AG08395 (cell line): ENCODE measurements at places on chromosomes 12 and 14.

GRCh38 chr14:49955024-49955423 lies 62.1 kb downstream of the ARF6 start:
- DNase-seq, result no peak

DNA sequence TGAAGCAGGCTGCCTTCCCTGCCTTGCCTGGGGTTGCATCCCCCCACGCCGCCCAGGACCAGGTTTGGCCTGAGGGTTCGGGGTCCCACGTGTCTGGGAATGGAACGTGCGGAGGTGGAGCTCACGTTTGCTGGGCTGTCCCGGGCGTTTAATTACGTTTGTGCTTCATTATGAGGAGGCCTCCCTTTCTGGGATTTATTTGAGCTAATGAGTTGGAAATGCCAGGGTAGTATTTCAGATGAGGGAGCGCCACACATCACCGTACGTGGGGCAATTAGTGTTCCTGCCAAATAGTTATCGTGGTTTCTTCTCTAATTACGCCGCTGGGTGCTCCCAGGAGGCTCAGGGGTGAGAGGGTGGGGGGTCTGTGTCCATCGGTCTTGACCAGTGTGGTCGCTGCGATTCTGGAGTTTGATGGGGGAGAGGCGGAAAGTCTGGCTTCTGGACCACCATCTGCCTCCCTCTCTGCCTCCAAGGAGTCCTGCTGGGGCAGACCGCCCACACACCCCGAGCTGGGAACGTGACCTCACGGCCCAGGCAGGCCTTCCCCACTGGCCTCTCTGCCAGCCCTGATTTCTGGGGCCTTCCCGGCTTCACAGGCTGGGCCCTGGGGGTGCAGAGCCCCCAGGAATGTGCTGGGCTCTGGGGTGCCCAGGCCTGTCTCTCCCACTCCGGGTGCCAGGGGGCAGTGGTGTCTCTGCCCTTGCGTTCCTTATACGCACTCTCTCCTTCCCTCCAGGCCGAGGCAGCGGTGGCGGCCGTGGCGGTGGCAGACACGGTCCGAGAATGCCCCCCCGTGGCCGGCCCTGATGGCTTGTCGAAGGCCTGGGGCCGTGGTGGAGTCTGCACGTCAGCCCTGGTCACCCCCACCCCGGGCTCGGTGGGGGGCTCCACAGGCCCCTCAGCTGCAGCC lies 18.9 kb downstream of the KIF26A start:
- DNase-seq, result no peak

DNA sequence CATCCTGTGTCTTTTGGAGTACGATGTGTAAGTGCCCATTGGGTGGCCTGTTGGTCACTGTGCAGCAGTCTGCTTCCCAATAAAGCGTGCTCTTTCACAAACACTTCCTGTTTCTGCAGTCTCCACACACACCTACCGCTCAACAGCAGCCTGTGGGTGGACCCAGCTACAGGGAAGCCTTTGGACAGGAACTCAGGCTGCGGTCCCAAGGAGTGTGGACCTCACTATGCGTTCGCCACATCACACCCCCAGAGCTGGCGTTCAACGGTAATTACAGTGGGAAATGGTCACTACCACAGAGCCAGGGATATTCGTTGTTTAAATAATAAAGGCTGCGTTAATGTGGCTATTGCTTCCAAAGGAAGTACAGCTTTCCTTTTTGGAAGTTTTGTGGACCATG lies 16.2 kb downstream of the PSMC1 start:
- no peak for DNase-seq

GRCh38 chr12:52776913-52777395 lies at the start of gene KRT76:
KRT76 (minus strand) TSS chr12:52777345; CDS start chr12:52777291, 54 bp downstream.
- DNase-seq, result no peak

DNA sequence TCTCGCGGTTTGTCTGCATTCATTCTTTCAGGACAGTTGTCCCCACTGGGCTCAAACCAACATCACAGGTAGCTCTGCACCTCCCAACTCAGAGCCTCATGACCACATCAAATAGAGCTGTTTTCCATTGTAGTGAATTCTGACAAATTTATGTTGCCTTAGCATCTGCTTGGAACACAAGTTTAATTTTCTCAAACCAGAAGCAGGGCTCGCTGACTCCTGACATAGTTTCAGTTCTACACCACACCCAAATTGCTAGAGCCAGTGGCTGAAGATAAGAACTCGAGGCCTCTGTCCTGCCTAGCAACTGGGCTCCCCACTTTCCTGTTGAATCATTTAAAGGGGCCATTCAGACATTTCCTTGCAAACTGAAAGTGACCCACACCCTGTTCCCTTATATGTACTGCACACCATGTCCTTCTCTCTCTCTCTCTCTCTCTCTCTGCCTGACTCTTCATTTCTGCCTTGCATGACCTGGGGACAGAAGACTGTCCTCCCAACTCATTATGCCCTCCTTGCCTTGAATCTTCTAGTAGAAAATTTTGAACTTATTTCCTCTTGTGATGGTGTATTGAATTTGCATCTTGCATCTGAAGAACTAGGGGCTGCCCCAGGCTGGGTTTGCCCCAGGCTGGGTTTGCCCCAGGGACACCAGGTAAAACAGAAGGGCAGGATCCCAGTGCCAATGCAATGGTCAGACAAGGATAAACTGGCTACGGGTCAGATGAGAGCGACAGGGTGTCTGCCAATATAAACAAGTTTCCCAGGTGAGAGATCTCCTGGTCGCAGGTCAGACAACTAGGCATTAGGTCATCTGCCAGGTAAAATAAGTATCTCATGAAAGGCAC lies 9.7 kb upstream of the WSCD2 start:
- DNase-seq, result no peak

GRCh38 chr12:19576506-19577280 lies 137.4 kb downstream of the AEBP2 start:
- DNase-seq, result no peak
